ENCODE measurements at places on chromosomes 12 and 14.

- no peaks in the 10 kb centered on the region for H3K27me3 ChIP-seq
- no peak overlapping the region for H3K27ac ChIP-seq
- no peaks in the 10 kb centered on the region for H3K36me3 ChIP-seq
- no peak for DNase-seq
Measured at GRCh38 chr12:9051158-9051550, 61.8 kb downstream of the KLRG1 start.

DNA sequence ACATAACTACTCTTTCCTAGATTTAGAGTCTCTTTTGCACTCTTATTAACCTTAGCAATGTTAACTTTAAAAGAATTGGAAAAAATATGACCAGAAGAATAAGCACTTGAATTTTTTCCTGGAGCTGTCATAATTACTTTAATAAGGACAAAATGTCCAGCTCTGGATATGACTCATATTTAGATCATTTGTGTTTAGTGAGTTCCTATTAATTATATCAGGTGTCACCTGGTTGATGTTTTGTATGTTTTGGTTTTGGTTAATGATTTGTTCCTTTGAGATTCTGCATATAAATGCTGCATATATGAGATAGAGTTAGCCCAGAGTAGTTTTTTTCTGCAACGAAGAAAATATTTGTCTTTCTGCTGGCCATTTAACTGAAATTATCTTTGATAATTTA lies 5.1 kb downstream of the CLECL1 start:
- H3K36me3 ChIP-seq, result no peaks in the 10 kb centered on the region
- H3K4me3 ChIP-seq, result no peak overlapping the region
- no peak overlapping the region for H3K27ac ChIP-seq
- peaks cover 17% of the 10 kb centered on the region for H3K4me1 ChIP-seq

GRCh38 chr14:94936401-94936892 lies 166.5 kb upstream of the GSC start:
- no peak overlapping the region for H3K4me3 ChIP-seq
- H3K4me1 ChIP-seq, result no peaks in the 10 kb centered on the region
- H3K27ac ChIP-seq, result no peak overlapping the region
- H3K36me3 ChIP-seq, result no peaks in the 10 kb centered on the region
- no peak for DNase-seq

DNA sequence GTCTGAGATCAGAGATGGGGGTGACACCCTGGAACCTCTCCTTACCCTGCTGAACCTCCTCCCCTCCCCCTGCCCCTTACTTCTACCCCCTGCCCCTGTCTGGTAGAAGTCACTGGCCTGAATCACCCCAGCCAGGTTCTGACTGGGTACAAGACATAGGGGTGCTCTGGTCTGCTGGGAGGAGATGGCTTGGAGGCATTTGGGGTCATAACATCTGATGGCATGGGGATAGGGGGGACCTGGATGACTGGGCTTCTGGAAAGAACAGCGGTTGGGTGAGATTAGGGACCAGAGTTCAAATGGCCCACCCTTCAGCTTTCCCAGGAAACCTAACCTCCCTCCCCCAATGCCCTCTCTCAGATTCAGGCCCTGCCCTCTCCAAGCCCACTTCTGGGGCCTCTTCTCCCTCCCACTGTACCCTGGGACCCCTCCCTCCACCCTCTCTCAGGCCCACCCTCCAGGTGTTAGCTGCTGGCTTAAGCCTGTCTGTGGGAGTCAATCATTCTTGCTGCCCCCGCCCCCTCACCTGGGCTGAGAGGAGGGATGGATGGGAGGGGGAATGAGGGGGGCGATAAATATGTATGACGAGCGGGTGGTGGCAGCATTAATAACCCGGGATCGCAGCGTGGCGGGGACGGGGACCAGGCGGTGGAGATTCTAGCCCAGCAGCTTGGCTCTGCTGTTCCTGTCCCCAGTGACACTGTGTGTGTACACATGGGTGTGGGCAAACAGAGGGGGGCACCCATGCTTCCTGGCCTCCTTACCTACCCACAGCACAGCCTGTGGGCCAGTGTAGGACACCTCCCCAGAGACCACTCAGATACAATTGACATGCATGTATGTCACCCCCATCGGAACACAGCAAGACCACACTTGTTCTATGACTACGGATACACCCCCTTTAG lies 5.9 kb downstream of the NXPH4 start:
- no peak for DNase-seq
- H3K36me3 ChIP-seq, result no peaks in the 10 kb centered on the region
- H3K4me3 ChIP-seq, result no peak overlapping the region
- no peaks in the 10 kb centered on the region for H3K4me1 ChIP-seq
- H3K27ac ChIP-seq, result no peak overlapping the region

GRCh38 chr12:109875572-109876131 lies 4.7 kb downstream of the GLTP start:
- no peak for DNase-seq
- peaks cover 22% of the 10 kb centered on the region for H3K4me1 ChIP-seq
- no peaks in the 10 kb centered on the region for H3K27me3 ChIP-seq
- no peak overlapping the region for H3K4me3 ChIP-seq
- H3K36me3 ChIP-seq, result no peaks in the 10 kb centered on the region

GRCh38 chr14:20487396-20487725 lies 18.0 kb upstream of the RNASE10 start:
- no peak overlapping the region for H3K27ac ChIP-seq
- H3K36me3 ChIP-seq, result no peaks in the 10 kb centered on the region
- peaks cover 10% of the 10 kb centered on the region for H3K4me1 ChIP-seq

DNA sequence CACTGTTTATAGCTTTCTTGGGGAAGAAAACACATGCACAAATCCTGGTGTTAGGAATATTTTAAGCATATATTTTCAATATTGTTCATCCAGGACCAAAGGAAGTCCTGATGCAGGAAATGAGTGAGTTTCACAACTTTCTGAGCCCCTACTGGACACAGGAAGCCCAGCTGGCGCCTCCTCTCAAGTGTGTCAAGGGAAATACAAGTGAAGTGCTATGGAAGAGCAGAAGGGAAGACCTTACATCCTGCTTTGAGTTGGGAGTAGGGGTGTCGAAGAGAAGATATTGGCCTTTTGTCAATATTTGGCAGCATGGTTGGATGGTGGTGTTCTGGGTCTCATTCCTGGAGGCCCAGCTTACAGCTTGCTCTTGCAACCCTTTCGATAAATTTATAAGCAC lies 66.1 kb upstream of the ZDHHC17 start:
- H3K36me3 ChIP-seq, result no peaks in the 10 kb centered on the region
- no peak overlapping the region for H3K27ac ChIP-seq
- H3K27me3 ChIP-seq, result no peaks in the 10 kb centered on the region
- H3K4me1 ChIP-seq, result no peaks in the 10 kb centered on the region

DNA sequence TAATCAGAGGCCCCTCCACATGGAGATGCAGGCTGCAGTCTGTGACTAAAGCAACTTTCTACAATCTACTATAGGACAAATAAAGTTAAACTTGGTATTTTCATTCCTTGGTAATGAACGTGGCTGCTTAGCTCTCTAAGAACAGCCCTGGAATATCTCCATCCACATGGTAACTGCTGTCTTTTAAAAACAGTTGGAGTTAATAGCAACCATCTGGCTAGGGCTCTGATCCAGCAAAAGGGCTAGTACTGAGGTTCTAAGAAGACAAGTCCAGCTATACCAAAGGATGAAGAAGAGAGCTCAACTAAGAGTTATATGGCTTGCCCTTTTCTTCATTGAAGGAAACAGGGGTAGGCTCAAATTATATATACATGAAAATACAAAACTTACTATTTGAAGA lies 920.1 kb downstream of the FLRT2 start:
- peaks cover 5% of the 10 kb centered on the region for H3K27me3 ChIP-seq
- no peaks in the 10 kb centered on the region for H3K36me3 ChIP-seq
- H3K4me1 ChIP-seq, result peaks cover 3% of the 10 kb centered on the region

DNA sequence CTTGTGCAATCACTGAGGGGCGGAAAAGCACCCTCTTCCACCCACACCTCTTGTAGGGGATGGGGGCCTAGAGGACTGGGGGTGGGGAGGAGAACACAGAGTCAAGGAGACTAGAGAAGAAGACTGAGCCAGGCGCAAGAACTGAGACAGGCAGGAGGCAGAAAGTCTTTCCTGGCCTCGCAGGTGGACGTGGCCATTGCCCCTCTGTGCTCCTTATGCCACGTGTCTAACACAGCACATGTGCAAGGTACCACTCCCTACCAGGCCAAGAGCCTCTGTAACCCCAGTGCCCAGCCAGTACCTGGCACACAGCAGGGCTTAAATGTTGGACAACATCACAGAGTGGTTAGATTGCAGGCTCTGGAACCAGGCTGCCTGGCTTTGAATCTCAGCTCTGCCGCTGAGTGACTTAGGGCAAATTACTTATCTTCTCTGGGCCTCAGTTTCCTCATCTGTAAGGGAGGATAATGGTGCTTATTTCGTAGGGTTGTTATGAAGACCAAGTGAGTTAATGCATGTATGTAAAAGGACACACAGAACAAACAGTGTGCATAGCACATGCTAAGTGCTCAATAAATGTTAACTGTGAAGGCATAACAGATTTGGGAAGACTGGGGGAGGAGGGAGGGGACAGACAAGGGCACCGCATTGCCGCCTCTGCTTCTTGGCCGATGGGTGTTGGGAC lies 1.4 kb upstream of the TAMALIN start:
- H3K4me1 ChIP-seq, result no peaks in the 10 kb centered on the region
- no peaks in the 10 kb centered on the region for H3K36me3 ChIP-seq
- no peak overlapping the region for H3K4me3 ChIP-seq
- no peak overlapping the region for H3K27ac ChIP-seq
- peaks cover 28% of the 10 kb centered on the region for H3K27me3 ChIP-seq
- no peak for DNase-seq

GRCh38 chr12:12445165-12445881 lies 88.4 kb downstream of the BORCS5 start:
- H3K27ac ChIP-seq, result peak overlapping the region; percentile 23
- peaks cover 26% of the 10 kb centered on the region for H3K4me1 ChIP-seq
- H3K36me3 ChIP-seq, result no peaks in the 10 kb centered on the region
- H3K4me3 ChIP-seq, result no peak overlapping the region
- DNase-seq, result no peak
- H3K27me3 ChIP-seq, result no peaks in the 10 kb centered on the region

- H3K27ac ChIP-seq, result no peak overlapping the region
- no peak for DNase-seq
- H3K4me1 ChIP-seq, result peaks cover 23% of the 10 kb centered on the region
- H3K36me3 ChIP-seq, result no peaks in the 10 kb centered on the region
- H3K27me3 ChIP-seq, result no peaks in the 10 kb centered on the region
Measured at GRCh38 chr14:89302396-89302950, 114.6 kb downstream of the FOXN3 start.

GRCh38 chr14:101733211-101733610 lies 28.3 kb upstream of the PPP2R5C start:
- H3K4me3 ChIP-seq, result no peak overlapping the region
- DNase-seq, result no peak
- peaks cover 14% of the 10 kb centered on the region for H3K4me1 ChIP-seq
- peak overlapping the region; percentile 91 for H3K27ac ChIP-seq

DNA sequence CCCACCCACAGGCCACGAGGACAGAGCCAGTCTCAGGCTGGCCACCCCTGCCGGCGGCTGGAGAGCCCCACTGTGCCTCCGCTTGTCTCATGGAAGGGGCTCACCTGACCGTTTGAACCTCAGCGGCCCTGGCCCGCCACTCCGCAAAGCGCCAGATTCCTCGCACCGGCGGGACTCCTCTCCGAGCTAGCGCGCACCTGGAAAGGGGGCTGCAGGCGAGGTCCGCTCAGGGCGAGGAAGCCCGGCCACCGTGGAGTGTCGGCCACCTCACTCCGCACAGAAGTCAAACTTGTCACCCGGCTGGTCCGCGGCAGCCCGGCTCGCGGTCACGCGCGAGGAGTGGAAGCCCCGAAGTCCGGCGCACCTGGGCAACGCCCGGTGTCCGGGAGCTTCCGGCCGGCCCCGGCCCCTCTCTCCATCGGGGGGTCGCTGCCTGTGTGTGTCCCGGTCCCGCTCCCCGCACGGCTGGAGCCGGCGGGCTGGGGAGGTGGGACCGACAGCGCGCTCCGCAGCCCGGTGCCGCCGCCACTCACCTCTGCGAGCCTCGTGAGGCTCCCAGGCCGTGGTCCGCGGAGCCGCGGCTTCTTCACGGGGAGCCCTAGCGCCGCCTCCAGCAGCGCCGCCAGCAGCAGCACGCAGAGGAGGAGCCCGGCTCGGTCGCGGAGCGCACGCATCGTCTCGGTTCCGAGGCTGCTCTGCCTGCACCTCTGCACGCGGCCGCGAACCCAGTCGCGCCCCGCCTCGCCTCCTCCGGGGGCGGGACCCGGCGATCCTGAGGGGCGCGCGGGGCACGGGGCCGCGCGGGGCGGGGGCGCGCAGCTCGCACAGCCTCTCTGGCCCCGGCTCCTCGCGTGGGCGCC lies at the start of gene ISM2:
Gene ISM2 (minus strand): TSS at position 697 of the 860 bp plus-strand sequence. CDS start 23 bp downstream, at position 674.
- peak; percentile 70 for DNase-seq
- H3K27me3 ChIP-seq, result peaks cover 25% of the 10 kb centered on the region
- H3K27ac ChIP-seq, result no peak within 1 kb of the TSS

- H3K36me3 ChIP-seq, result peaks cover 16% of the 10 kb centered on the region
- no peak overlapping the region for H3K27ac ChIP-seq
- H3K4me1 ChIP-seq, result peaks cover 4% of the 10 kb centered on the region
- no peaks in the 10 kb centered on the region for H3K27me3 ChIP-seq
- H3K4me3 ChIP-seq, result no peak overlapping the region
Measured at GRCh38 chr14:74843653-74844052, 32.3 kb downstream of the PROX2 start.

DNA sequence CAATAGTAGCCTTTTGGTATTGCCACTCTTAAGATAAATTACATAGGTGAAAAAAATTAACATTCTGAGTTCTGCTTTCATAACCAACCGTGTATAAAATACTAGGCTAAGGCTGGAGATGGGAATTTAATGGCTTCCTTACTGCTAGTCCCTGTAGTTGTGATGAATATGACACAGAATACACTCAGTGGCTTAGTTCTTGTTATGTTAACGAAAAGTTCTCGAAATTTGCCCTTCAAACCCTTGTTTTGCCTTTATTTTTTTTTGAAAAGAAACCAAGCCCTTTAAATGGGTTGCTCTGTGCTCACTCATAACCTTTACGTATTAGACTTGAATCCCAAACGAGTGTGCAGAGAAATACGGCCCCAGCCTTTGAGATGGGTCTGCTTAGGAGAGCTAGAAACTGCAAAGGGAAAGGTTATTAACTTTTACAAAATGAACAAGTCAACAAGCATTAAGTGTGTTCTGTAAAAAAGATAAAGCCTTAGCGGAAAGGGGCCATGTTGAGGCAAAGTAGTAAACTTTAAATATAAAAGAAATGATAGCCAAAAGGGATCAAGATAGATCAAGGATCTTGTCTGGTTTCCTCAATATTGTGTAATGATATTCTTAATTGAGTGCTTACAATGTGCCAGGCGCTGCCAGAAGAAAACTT lies 1.7 kb downstream of the NUDT4 start:
- no peaks in the 10 kb centered on the region for H3K27me3 ChIP-seq
- peaks cover 7% of the 10 kb centered on the region for H3K36me3 ChIP-seq
- peak overlapping the region; percentile 92 for H3K4me3 ChIP-seq
- no peak for DNase-seq
- peak overlapping the region; percentile 74 for H3K27ac ChIP-seq

Measured in RWPE2 (cell line).